CD4-positive, CD25-positive, alpha-beta regulatory T cell (primary cell): ENCODE measurements at places on chromosomes 7 and 10. TPM values are rescaled to one million over a fixed set of nuclear protein-coding genes. Genes with fewer than 3 reads are reported as not detected.
A peak's percentile ranks its signal among the peaks of the same experiment; 100 is the strongest.

- no peaks in the 10 kb centered on the region for H3K4me1 ChIP-seq
- DNase-seq = no peak
- H3K4me3 ChIP-seq = no peak overlapping the region
- H3K27ac ChIP-seq = no peak overlapping the region
- H3K36me3 ChIP-seq = no peaks in the 10 kb centered on the region
Observed at GRCh38 chr7:88664630-88665233, 94.8 kb upstream of the ZNF804B start.

DNA sequence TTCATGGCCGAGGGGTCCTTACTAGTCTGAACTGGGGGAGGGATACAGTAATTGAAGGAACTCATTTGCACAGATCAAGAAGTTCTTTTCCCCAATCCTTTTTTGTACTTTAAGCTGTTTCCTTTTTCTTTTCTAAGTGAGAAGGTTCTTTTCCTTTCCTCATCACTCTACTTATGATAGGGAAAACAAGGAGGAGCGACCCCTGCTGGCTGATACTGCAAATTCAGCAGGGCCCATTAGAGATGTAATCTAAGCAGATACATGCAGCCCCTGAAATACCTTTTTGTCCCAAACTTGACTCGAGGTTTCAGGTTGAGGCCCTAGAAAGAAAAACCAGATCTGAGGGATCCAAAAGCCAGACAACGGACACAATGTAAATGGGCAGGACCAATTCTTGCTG, 305.5 kb downstream of the DNAJB9 start:
- no peak overlapping the region for H3K4me3 ChIP-seq
- H3K27ac ChIP-seq = no peak overlapping the region
- no peaks in the 10 kb centered on the region for H3K36me3 ChIP-seq
- DNase-seq = no peak
- H3K4me1 ChIP-seq = no peaks in the 10 kb centered on the region

DNA sequence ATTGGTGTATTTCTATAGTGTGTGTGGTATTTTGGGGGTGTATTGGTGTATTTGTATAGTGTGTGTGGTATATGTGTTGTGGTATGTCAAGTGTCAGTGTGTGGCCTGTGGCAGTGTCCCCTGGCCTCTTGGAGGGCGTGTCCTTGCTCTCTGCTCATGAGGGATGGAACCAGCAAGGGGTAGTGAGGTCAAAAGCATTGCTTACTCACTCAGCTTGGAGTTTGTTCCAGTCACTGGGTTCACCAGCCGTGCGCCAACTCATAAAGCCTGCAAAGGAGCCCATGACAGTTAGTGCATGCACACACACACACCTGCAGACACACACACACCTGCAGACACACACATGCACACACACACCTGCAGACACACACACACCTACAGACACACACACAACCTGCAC, 4.3 kb upstream of the TRPV6 start:
- DNase-seq = no peak
- no peak overlapping the region for H3K4me3 ChIP-seq
- no peaks in the 10 kb centered on the region for H3K27me3 ChIP-seq
- no peaks in the 10 kb centered on the region for H3K4me1 ChIP-seq

The NUTM2B gene
- total RNA-seq = 2.4 TPM

The PRF1 gene
- 32.4 TPM for total RNA-seq

DNA sequence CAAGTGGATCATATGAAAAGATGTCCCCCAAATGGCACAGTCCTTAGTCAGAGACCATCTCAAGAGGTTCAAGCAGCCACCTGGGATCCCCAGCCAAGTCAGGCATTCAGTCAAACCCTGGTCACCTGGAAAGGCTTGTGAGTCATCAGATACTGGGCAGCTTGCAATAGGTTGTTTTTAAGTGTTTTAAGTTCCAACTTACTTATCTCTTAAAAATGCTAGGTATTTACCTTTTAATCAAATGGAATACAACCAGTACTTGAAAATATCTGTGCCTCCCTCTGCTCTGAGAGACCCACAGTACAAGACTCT, 262.2 kb downstream of the WDR11 start:
- peaks cover 4% of the 10 kb centered on the region for H3K27me3 ChIP-seq
- H3K4me3 ChIP-seq = no peak overlapping the region
- H3K27ac ChIP-seq = no peak overlapping the region
- no peaks in the 10 kb centered on the region for H3K4me1 ChIP-seq
- DNase-seq = no peak

DNA sequence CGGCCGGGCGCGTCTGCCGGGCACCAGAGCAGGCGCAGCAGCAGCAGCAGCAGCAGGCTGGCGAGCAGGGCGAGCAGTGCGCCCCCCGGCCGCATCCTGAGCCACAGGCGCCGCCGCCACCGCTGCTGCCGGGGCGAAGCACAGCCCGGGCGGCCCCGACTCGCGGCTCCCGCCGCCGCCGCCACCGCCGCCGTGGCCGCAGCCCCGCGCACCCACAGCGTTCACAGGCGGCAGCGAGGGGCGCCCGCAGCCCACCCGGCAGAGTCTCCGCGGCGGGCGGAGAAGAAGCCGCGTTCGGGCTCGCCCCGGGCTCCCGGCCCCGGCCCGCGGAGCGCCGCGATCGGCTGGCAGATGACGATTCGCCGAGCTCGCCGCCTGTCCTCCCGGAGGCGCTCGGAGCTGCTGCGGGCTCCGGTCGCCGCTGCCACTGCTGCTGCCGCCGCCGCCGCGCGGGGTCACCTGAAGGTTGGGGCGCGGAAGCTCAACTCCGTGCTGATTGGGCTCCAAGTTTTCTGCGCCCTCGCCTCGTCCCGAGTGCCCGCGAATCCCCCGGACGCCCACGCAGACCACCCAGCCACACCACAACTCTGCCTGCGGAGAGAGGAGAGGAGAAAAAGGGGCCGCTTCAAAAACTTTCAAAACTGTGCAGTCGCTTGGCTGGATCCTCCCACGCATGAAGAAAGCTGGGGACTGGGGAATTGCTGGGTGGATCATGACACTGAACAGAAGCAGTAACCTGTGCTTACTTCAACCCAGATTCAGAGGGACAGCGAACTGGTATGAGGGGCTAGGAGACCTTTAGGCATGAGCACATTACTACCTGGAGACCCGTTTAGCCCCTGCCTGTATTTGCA, at the start of gene ST8SIA6:
Gene ST8SIA6 (minus strand): TSS at position 435 of the 854 bp plus-strand sequence. CDS start 340 bp downstream, at position 95.
- H3K36me3 ChIP-seq = peaks cover 14% of the 10 kb centered on the region
- H3K27me3 ChIP-seq = no peaks in the 10 kb centered on the region
- H3K4me3 ChIP-seq = peak within 1 kb of the TSS; percentile 81
- H3K4me1 ChIP-seq = peaks cover 29% of the 10 kb centered on the region
- peak; percentile 72 for DNase-seq

The SPRN gene
- total RNA-seq = not detected

- peak; percentile 56 for DNase-seq
- H3K27me3 ChIP-seq = no peaks in the 10 kb centered on the region
- peaks cover 3% of the 10 kb centered on the region for H3K4me1 ChIP-seq
- peaks cover 53% of the 10 kb centered on the region for H3K36me3 ChIP-seq
Observed at GRCh38 chr7:99365318-99366141, 9.0 kb upstream of the ARPC1B start.

The STAMBPL1 gene
- total RNA-seq = 40.5 TPM

- no peak overlapping the region for H3K4me3 ChIP-seq
- no peaks in the 10 kb centered on the region for H3K36me3 ChIP-seq
- H3K27me3 ChIP-seq = no peaks in the 10 kb centered on the region
- no peaks in the 10 kb centered on the region for H3K4me1 ChIP-seq
- no peak overlapping the region for H3K27ac ChIP-seq
- DNase-seq = no peak
Observed at GRCh38 chr7:141242568-141242967, 168.7 kb downstream of the TMEM178B start.

DNA sequence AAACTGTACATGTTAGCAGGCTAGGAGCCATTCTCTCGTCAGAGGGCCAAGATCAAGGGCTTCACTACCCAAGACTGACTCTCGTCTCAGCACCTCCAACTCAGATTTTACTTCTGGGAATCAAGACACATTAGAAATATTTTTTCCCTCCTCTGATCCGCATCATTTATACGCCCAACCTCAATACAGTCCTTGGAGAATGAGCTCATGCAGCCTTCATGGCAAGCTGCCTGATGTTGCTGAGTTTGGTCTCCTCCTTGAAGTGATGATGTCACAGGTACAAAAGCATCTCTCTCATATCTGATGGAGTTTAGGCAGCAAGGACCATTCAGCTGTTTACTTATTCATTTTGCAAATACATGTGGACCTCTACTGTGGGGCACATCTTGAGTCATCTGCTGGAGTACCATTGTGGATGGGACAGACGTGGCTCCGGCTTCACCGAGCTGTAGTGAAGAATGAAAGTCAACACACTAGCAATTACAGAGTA, 114.0 kb downstream of the BMPER start:
- H3K27ac ChIP-seq = no peak overlapping the region
- no peak for DNase-seq
- H3K4me3 ChIP-seq = no peak overlapping the region
- no peaks in the 10 kb centered on the region for H3K36me3 ChIP-seq

The MCU gene
- 15.6 TPM for total RNA-seq

The SORCS1 gene
- total RNA-seq = not detected

DNA sequence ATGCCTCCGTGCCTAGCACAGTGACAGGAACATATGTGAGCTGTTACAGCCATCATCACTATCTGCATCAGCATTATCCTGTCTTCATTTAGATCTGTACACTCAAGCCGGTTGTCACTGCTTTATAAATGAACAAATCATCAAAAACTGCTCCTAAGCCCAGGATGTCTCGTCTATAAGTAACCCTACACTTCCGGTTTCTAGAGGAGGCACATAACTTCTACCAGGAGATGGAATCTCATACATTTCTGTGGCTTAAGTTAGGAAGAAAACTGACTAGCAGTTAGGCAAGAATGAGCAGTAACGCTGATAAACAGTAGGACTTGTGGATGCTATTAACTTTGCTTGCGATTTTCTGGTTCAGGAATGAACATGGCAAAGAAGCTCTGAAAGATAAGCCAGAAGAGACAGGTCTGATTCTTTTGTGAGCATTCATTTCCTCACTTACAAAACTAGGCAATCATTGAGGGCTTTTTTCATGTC, 1199.2 kb downstream of the SORCS3 start:
- H3K27me3 ChIP-seq = no peaks in the 10 kb centered on the region
- DNase-seq = no peak
- no peaks in the 10 kb centered on the region for H3K36me3 ChIP-seq
- H3K27ac ChIP-seq = no peak overlapping the region
